Kasumi-1 (cell line): ENCODE measurements at places on chromosomes 7 and 10.

DNA sequence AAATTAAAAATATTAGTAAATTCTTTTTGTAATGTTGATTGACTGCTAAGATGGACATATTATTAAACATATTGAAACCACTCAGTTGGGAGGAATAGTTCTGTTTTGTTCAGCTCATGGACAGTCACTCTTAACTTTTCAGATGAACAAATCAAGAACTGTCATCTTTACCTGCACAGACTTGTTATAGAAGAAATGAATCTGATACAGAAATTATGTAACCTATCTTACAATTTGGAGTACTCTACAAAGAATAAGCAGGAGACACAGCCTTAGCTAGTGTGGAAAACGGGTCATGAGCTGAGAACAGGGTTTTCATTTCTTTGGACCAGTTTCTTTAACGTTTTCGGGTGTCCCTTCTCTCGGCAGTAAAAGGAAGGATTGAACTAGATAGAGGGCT, 1.2 kb upstream of the ANLN start:
- no peak for DNase-seq

DNA sequence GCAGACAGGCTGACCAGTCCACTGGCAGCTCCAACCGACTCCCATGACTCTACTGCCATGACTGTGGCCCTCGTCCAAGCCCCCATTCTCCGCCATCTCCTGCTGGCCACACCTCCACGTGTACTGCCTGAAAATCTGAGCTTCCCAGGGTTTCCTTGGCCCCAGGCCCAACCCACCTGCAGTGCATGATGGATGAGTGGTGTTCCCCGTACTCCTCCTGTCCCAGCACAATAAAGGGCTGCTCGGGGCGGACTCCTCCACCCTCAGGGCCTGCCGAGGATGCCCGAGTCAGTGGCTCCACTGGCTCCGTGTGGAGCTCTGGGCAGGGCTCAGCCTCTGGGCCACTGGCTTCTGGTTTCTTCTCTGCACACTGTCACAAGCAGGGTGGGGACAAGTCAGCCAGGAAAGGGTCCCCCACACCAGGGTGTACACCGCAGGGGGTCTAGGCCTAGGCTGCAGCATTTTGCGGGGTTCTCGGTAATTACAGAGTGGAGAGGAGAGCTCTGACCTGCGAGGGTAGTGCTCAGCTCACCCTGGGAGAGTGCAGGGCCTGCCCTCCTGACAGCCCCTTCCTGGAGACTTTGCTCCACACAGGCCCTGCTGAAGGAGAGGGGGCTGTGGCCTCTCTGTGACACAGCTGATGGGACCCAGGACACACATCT, 15.2 kb downstream of the WDR91 start:
- DNase-seq, result no peak

DNA sequence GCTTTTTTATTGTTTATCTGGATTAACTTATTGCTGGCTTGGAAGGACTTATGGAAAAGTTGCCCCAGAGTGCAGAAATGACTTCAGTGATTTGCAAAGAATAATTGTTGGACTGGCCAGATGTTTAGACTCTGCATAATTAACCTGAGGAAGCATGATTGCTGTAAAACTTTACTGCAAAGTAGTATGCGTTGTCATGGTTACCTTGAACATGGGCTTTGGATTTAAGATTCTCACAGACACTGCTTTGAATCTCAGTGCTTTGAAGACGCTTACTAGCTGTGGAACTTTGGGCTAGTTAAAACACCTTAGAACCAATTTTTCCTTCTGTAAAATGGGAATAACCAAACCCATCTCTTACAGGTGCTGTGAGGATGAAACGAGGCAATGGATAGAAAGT, 425.2 kb upstream of the GALNT17 start:
- DNase-seq, result no peak

DNA sequence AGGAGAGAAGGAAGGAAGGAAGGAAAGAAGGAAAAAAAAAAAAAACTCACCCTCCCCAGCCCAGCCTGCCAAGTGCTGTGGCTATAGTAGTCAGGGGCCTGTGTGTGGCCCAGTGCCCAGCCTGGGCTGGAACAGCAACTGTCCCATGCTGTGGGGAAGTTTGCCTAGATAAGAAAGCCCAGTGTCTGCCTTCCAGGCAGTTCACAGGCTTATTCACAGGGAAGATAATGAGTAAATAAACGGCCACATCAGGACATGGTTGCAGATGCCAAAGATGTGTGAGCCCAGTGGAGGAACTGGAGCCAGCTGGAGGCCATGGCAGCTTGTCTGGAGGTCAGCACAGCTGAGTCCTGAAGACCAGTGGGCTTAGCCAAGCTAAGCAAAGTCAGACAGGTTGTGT, 132.4 kb upstream of the FOXK1 start:
- no peak for DNase-seq

DNA sequence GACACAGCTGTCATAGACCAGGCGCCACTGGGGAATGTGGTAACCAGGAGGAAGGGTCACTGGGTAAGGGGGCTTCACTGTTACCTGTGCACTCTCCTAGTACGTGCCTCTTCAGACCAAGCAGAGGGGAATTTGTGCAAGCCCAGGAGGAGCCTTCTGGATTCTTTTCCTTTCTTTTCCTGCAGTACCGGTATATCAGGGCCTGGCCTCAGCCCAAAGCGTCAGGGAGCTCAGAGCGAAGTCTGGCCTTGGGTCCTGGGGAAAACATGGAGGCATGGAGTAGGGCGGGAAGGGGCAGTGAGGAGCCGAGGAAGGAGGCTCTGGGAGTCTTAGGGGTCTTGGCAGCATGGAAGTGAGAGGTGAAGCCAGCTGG, 133.6 kb upstream of the GDF10 start:
- no peak for DNase-seq

- no peak for DNase-seq
Observed at GRCh38 chr7:43501870-43502269, 81.0 kb upstream of the STK17A start.
